ENCODE measurements at places on chromosomes 3 and 15.

GRCh38 chr3:141000027-141000663 is 51.0 kb upstream of the SPSB4 start:
- no peak for DNase-seq

DNA sequence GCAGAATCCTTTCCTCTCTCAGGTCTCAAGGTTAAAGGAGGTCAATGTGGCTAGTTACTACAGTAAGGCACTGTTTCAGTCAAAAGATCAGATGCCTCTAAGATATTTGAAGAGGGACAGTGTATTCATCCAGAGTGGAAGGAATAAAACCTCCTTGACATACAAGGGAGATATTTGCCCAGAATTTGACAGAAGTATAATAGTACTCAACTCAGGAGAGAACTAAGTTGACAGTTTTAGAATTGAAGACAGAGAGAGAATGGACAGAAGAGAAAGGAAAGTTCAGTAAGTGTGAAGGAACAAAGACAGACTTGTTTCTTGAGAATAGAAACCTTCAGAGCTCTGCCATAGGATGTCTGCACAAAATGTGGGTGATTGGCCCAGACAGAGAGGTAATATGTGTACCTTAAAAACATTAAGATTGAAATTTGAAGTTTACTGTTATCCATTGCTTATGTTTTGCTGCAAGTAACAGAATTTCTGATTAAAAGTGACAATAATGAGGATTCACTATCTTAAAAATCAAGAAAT is 507.1 kb downstream of the IGSF11 start:
- no peak for DNase-seq

DNA sequence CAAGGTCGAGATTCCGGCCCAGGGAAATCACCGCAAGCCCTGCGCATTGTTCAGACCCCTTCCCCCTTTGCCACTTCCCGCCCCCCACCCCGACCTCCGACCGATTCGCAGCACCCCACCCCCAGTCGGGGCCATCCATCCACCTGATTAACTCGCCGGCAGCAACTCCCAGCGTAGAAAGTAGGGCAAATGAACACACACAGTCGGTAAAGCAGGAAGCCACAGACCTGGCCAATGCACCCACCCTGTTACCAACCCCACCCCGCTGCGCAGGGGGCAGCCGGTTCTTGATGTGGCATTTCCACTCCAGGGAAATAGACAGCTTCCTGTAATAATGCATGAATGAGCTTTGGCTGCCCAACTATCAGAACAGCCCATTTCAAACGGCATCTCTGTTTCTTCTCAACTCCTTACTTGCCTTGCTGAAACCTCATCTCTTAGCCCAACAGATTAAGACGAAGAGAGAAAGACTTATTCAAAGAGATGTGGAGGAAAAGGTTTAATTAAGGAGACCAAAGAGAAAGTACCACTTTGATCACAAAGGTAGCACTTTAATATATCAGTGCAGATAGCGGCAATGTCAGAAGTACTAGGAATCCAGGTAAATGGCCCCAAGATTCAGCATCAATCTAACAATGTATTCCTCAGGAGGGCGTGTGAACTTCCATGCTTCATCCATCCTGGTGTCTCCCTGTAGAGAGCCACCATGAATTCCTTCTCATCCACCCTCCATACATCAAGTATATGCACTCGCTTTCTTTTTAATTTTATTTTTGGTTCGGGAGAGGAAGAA is 1.9 kb downstream of the TNIK start:
- DNase-seq, result no peak

- no peak for DNase-seq
Observed at GRCh38 chr3:34292605-34293300, 494.3 kb downstream of the PDCD6IP start.

DNA sequence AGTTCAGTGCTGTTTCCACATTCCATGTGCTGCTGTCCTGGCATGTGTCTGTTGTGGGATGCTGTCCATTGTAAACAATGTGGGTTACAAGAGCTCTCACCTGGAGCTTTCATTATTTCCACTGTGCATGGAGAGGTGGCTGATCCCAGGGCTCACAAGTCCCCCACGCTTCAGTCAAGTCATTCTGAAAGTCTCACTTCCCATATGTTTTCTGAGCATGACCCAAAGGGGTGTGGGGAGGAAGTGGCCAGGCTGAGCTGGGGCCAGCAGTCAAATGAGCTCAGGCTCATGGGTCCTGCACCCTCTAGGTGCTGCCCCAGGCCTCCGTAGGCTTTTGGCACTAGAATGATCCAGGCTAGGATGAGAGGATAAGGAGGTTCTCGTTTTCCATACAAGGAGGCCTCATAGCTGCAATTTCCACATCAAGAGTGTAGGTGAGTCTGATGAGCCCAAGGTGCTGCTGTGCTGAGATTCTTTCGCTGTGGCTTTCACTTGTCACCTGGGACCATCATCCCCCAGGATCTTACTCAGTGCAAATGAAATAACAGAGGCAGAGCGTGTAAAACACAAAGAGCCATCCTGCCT is 22.0 kb downstream of the STARD5 start:
- DNase-seq, result no peak

GRCh38 chr15:98443526-98443925 is 204.8 kb upstream of the IGF1R start:
- DNase-seq, result no peak

DNA sequence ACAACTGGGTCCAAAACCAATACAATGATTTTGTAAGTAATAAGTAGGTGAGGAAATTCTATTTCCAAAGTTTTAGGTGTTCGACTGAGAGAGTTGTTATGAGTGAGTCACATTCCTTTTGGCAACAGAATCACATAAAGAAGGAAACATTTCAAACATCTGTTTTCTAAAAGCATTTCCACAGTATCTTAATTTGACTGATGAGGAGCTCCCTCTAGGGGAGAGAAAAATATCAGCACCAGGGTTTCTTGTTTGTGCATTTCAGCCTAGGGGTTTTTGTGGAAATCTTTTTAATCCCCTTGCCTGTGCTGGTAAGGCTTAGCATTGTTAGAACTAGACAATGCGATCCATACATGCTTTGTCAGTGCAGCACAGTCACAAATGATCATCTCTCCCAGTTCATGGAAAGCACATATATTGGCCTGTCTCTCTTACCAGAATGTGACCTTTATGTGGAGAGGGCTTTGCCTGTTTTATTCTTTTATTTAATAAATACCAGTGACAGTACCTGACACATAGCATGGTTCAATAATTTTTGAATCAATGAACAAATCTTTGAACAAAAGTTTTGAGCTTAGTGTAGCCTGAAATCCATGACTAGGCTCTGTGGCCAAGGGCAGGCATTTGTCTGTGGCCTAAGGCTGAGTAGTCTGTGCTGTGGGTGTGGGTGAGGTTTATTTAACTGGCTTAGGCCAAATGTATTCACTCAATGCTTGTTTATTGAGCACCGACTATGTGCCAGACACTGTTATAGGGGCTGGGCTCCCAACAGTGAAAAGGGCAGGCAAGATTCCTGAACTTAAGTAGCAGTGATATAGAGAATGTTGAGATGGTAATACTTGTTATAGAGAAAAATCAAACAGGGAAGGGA is 21.1 kb upstream of the IQCF6 start:
- DNase-seq, result no peak

GRCh38 chr15:98893401-98893800 is 114.2 kb downstream of the PGPEP1L start:
- no peak for DNase-seq

DNA sequence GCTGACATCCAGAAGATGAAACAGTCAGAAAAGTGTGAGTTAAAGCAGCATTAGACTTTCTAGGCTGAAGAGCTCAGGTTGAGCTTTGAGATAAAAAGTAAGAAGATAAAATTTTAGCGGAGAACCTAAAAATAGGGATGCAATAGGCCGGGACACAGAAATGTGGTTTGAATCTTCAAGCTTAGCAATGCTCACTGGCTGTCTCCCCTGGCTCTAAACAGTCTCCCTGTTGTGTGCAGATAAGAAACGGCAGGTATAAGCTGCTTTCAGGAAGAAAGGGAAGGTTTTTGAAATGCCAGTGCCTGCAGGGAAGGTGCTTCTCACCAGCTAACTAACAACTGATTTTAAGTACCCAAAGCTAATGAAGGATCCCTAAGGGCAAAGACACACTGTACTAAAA is 718.7 kb upstream of the SGO1 start:
- no peak for DNase-seq

GRCh38 chr3:32176989-32177701 is 61.3 kb upstream of the CMTM8 start:
- no peak for DNase-seq

- no peak for DNase-seq
Observed at GRCh38 chr3:182937293-182938051, 42.9 kb downstream of the DCUN1D1 start.

DNA sequence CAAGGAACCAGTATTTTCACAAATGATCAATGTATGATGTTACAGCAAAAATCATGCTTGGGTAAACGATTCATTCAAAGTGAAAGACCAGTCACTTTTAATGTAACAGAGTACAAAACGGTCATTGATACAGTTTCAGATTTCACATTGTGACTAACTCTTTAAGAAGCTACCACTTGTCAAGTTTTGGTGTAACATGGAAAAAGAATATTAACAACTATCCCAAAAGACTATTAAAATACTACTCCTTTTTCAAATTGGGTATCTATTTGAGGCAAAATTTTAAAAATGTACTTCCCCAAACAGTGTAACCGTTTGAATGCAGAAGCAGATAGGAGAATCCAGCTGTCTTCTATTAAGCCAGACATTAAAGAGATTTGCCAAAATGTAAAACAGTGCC is 31.7 kb downstream of the AKAP13 start:
- no peak for DNase-seq

DNA sequence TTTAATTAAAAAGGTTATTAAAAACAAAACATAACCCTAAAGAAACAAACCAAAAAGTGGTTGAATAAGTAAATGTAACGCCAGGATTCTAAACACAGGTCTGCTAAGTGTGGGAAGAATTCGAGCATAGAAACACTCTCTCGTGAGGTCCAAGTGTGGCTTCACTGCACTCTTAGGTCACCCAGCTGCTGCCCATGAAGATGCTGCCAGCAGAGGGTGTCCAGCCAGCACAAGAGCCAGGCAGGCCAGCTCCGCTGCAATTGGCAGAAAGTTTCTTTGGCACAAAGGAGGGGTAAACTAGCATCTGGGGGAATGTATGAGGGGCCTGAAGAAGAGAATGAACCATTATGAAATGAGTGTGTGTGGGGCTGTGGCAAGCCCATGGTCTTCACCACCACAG is 215.7 kb upstream of the FEZF2 start:
- no peak for DNase-seq

DNA sequence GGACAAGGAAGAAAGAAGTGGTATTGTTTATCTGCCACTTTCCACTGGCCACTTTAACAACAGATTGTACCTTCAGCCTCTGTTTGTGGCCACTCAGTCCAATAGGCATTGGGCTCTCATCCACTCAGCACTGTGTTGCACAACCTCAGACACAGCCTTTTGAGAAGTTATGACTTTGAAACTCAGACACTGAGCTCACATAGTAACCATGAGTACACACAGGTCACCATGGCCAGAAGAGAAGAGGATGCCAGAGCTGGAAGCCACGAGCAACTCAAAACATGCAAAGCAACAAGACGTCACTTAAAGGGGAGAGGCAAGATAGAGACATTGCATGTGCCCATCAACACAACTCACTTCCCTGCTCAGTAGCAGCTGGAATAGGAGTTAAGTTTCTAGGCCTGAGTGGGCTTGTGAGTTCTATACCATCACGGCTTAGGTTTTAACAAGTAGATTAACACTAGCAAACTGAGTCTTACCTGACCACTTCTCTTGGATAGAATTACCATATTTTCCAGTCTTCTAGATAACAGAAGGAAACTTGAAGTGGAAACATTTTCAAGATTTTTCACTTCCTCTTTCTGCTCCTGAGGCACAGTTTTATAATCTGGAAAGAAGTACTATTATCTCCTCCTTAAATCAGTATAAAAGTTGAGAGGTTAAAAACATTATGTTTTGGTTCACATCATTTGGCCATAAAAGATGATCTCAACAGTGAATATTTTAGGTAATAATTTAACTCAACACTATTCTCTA is 103.5 kb downstream of the IMPG2 start:
- no peak for DNase-seq

GRCh38 chr3:105686278-105686897 is 182.4 kb downstream of the CBLB start:
- no peak for DNase-seq

DNA sequence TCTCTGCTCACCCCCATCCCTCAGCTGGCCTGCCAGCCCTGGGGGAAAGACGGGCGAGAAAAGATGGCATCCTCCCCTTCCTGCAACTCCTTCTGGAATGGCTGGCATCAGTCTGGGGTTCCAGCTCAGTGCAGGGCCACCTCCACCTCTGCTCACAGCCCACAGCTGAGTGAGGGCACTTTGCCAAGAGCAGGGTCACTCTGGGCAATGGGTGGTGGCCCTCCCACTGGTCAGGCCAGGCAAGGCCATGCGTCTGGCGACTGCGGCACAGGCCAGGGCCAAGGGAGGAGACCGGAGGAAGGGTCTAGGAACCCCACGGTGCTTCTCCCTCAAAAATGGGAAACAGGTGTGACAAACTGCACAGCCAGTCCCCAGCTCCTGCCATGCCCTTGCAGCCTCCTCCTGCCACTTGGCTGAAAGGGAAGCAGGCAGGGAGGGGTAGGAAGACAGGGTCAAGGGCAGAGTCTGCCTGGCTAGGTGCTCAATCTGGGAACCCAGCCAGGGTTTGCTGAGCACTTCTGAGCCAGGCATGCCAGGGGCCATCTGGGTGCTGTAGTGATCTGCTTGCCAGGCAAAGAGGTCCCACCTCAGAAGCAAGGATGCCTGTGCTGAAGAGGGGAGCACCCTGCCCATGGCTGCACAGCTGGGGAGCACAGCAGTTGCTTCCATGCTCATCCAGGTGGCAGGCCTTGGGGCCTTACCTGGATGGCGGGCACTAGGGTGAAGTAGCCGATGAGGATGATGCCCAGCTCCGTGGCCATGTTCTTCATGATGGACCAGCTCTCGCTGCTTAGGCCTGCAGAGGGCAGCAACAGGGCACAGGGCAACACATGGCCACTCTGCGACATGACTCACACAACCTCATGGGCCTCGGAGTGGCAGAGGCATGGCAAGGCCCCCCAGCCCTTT is 41.2 kb downstream of the PTPN23 start:
- DNase-seq, result no peak

DNA sequence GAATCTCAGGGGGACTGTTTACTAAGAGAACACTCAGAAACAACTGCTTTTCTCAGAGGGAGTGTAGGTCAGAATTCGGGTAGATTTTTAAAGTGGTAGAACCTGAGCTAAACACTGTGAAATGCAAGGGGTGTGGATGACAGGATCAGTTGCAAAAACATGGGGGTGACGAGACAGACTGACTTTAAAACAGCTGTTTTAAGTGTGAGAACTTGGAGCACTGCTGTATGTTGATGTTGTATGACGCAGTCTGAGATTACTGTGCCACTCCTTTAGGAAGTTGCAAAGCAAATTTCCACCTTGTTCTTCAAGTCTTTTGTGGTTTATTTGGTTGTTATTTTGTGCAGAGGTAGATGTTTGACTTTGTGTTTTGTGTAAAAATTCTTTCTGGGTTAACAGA is 36.8 kb upstream of the DIPK2A start:
- DNase-seq, result no peak

All from cortex of kidney (tissue), 1 donor.